ENCODE measurements at places on chromosomes 4 and X.

DNA sequence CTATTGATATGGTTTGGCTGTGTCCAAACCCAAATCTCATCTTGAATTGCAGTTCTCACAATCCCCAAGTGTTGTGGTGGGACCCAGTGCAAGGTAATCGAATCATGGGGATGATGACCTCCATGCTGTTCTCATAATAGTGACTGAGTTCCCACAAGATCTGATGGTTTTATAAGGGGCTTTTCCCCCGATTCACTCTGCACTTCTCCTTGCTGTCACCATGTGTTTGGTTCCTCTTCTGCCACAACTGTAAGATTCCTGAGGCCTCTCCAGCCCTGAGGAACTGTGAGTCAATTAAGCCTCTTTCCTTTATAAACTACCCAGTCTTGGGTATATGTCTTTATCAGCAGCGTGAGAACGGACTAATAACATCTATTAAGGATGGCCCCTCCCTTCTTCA is 68.8 kb downstream of the FBXW7 start:
- no peak for DNase-seq

GRCh38 chr4:76374798-76375197 is 46.1 kb downstream of the CCDC158 start:
- DNase-seq, result no peak

- DNase-seq, result no peak
Measured at GRCh38 chr4:88868510-88868909, 170.9 kb upstream of the NAP1L5 start.

DNA sequence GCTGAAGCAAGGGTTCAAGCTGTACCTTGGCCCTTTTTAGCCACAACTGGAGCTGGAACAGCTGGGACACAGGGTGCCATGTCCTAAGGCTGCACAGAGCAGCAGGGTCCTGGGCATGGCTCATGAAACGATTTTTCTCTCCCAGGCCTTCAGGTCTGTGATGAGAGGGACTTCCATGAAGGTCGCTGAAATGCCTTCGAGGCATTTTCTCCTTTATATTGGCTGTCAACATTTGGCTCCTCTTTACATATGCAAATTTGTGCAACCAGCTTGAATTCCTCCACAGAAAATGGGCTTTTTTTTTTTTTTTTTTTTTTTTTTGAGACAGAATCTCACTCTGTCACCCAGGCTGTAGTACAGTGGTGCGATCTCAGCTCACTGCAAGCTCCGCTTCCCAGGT is 430.8 kb downstream of the PCDH11X start:
- DNase-seq, result no peak

DNA sequence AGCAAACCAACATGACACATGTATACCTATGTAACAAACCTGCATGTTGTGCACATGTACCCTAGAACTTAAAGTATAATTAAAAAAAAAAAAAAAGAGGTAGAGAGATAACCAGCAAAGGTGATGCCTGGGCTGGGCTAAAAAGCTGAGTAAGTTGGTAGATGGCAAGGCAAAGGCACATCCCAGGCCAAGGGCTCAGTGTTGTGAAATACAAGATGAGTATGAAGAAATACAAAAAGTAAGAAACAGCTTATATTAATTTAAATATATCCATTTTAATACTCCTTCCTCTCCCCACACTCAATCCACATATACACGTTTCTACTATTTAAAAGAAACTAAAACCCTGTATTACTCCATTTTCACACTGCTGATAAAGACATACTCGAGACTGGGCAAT is 25.8 kb downstream of the TEC start:
- no peak for DNase-seq

DNA sequence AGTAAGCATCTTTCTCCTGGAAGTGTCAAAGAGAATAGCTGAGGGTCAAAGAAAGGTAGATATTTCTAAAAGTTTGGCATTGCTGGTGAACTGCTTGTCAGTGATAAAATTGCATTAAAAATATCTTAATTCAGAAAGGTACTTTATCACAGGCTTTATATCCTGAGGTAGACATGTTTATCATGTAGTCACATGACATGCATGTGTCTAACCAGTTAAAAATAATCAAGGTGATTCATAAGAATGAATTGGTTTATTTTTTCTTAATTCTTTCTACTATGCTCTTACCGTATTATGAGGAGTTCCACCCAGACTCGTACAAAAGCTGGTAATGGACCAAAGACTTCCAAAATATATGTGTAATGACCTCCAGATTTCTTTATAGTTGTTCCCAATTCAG is 6.1 kb downstream of the SLC7A11 start:
- no peak for DNase-seq

- no peak for DNase-seq
Measured at GRCh38 chr4:153018031-153018430, 81.9 kb downstream of the FHDC1 start.

DNA sequence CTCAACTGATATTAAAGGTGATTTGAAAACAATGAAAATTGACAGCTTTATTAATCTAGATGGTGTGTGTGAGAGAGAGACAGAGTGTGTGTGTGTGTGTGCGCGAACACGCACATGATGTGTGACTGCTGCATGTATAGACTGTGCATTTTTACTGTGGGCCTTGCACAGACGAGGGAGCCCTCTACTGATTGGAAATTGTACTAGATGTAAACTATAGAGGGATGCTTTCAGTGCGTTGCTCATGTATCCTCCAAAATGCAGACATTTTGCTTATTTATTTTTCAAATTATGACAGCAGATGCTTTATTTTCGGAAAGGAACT is 168.4 kb upstream of the GK2 start:
- DNase-seq, result no peak

DNA sequence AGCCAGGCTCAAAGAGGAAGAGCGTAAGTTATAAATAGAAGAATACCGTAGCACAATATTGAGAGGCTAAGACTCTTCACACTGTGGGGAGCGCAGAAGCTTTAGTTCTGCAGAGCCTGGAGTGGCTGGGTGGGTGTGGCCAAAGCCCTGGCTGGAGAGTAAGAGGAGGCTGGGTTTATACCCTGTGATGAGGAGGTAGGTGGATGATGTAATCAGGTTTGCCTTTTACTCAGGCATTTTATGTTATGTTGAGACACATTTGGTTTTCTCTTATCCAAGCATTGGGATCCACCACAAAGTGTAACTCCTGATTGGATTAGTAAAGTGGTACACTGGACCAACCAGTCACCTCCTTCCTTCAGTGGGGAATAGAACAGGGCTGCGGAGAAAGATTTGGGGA is 13.9 kb downstream of the CDS1 start:
- no peak for DNase-seq

- no peak for DNase-seq
Measured at GRCh38 chrX:107504006-107504405, 54.6 kb downstream of the FRMPD3 start.

- DNase-seq, result no peak
Measured at GRCh38 chr4:53121264-53121865, 244.5 kb downstream of the SCFD2 start.

- no peak for DNase-seq
Measured at GRCh38 chr4:124179506-124180186, 532.9 kb downstream of the ANKRD50 start.

GRCh38 chr4:20298986-20299385 is 47.3 kb downstream of the SLIT2 start:
- DNase-seq, result no peak

GRCh38 chrX:136525738-136526606 is 6.0 kb upstream of the VGLL1 start:
- DNase-seq, result no peak

DNA sequence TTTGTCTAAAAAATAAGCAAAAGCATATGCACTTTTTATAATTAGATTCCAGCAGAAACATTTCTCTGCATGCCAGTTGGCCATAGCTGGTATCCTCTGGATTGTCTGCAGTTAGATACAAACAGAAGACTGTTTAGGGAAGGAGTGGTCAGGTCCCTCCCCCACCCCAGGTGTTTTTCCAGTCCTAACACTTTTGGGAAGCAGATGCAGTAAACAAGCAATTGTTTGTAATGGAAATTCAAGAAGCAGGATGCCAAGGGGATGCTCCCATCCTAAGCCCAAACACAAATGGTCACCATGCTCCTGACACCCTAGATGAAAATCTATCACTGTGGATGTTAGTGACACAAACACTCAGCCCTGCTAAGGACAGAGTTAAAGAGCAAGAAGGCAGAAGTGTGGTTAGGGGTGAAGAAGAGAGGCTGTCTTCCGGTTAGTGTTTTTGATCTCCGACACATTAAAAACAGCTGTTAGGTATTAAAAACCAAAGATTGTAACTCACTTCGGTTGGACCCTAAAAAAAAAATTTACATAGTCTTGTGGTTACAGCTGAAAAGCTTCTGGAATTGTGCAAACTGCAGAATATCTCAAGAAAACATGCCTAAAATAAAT is 7.9 kb downstream of the LEF1 start:
- no peak for DNase-seq

- DNase-seq, result peak; percentile 3
Measured at GRCh38 chr4:1204828-1205585, 32.6 kb upstream of the SPON2 start.

DNA sequence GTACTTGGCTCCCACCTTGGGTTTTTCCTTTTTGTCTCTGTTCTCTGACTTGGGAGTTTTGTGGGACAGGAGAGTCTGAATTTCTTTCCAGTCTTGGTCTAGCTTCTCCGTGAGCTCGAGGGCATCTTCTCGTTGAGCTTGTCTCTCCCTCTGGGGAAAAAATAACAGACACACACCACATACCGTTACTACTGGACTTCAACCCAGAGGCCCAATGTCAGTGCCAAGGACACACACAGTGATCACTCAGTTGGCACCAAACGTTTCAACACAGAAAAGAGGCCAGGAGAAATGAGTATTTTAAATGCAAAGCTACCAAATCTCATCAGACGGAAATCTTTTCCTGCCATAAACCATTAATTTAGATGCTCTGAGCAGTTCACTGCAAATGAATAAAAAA is 9.7 kb downstream of the NOP14 start:
- no peak for DNase-seq

DNA sequence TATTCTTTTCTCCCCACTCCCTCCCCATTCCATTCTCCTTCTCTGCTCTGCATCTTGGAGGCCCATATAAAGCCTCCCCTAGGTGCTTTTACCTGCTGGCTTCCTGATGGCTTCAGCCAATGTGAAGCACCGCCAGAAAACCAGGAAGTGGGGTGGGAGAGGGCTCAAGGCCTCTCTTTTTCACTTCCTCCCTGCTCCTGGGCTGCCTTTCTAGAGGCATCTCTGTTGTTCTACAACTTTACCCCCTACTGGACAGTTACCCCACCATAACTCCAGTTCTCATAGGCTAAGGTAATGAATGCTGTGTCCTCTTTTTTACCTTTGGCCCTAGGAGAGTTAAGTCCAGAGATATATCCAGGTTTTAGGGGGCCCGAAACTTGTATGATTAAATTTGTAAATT is 62.4 kb upstream of the PPARGC1A start:
- DNase-seq, result no peak

DNA sequence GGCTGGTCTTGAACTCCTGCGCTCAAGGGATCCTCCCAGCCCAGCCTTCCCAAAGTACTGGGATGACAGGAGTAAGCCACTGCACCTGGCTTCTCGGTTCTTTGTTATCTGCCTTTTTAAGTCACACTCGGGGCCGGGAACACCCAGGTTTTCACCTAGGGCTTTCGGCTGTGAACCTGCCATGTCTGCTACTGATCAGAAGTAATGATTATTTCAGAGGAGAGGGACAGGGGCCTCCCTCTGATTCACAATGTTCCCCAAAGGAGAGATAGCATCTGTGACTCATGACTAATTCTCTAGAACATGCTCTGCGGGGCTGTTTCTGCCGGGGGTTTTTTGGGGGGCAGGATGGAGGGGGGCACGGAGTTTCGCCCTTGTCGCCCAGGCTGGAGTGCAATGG is 26.9 kb downstream of the CRLF2 start:
- no peak for DNase-seq

GRCh38 chrX:110442635-110443034 is 84.0 kb downstream of the RTL9 start:
- no peak for DNase-seq

- DNase-seq, result no peak
Measured at GRCh38 chrX:96424007-96424406, 260.6 kb upstream of the DIAPH2 start.

DNA sequence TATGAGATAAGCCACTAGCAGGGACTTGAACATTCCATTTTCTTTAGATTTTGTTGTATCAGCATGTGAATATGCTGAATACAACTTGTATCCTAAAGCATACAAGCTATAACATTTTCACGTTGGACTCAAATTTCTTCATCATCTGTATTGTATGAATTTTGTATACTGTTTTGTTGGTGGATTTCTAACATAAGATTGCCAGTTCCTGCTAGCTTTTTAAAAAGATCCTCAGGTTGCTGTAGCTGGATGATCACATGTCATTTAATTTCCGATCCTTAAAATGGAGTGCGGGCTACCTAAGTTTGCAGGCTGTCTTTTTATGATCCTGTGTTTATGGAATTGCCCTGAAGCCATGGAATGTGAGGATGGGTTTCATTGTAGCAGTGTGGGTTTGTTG is 6.9 kb downstream of the PDLIM5 start:
- no peak for DNase-seq

- no peak for DNase-seq
Measured at GRCh38 chr4:15753786-15754185, 24.3 kb upstream of the CD38 start.

- no peak for DNase-seq
Measured at GRCh38 chrX:11967986-11968869, 170.0 kb upstream of the FRMPD4 start.

- DNase-seq, result no peak
Measured at GRCh38 chr4:141759796-141760425, 123.5 kb downstream of the IL15 start.

GRCh38 chr4:86927843-86928395 is 6.9 kb upstream of the AFF1 start:
- no peak for DNase-seq

DNA sequence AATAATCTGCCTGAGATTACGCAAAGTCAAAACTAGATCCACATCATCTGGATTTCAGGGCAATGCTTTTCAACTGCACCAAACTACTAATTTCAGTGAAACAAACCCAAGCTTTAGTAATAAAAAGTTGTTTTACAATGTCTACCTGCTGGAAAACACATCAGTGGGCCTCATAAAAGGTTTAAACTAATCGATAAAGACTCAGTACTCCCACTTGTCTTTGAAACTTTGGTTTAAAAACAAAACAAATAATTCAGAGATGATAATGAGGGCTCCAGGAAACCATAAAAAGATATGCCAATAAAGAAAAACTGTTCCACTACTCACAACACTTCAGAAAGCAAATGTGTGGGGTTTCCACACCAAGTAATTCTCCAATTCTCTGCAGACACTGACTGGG is 10.2 kb downstream of the PSMD10 start:
- no peak for DNase-seq
